AG09319 (cell line): ENCODE measurements at places on chromosomes 6 and 20.
A peak's percentile ranks its signal among the peaks of the same experiment; 100 is the strongest.

- DNase-seq: no peak
Observed at GRCh38 chr6:35498422-35499067, 1.7 kb upstream of the TEAD3 start.

DNA sequence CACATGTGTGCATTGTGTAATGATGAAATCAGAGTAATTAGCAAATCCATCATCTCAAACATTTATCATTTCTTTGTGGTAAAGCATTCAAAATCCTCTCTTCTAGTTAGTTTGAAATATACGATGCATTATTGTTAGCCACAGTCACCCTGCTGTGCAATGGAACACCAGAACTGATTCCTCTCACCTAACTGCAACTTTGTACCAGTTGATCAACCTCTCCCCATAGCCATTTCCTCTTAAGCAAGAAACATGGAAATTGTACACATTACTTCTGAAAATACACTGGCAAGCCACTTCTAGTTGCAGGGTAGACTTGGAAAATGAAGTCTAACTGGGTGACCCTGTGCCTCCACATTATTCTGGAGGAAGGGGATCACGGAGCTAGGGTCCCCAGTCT lies 58.1 kb upstream of the ESR1 start:
- DNase-seq: no peak

GRCh38 chr6:46993846-46994245 lies 48.3 kb downstream of the ADGRF1 start:
- DNase-seq: no peak

- DNase-seq: no peak
Observed at GRCh38 chr20:40414843-40415615, 274.0 kb downstream of the MAFB start.

- DNase-seq: no peak
Observed at GRCh38 chr6:111949546-111949945, 76.3 kb upstream of the FYN start.

DNA sequence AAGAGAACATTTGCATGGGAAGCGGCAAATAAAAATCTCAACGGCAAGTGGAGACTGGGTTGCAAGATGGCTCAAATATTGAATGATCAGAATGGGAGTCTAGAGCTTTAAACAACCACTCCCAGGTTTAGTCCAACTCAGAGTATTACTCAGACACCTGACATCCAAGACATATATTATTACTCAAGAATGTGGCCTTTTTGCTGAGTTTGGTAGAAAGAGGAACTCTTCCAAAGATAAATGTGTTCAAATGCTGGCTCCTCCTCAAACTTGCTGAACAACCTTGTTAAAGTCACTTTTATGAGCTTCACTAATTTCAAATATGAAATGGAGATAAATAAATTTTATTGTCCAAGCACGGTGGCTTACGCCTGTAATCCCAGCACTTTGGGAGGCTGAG lies 77.8 kb downstream of the ESR1 start:
- DNase-seq: no peak

DNA sequence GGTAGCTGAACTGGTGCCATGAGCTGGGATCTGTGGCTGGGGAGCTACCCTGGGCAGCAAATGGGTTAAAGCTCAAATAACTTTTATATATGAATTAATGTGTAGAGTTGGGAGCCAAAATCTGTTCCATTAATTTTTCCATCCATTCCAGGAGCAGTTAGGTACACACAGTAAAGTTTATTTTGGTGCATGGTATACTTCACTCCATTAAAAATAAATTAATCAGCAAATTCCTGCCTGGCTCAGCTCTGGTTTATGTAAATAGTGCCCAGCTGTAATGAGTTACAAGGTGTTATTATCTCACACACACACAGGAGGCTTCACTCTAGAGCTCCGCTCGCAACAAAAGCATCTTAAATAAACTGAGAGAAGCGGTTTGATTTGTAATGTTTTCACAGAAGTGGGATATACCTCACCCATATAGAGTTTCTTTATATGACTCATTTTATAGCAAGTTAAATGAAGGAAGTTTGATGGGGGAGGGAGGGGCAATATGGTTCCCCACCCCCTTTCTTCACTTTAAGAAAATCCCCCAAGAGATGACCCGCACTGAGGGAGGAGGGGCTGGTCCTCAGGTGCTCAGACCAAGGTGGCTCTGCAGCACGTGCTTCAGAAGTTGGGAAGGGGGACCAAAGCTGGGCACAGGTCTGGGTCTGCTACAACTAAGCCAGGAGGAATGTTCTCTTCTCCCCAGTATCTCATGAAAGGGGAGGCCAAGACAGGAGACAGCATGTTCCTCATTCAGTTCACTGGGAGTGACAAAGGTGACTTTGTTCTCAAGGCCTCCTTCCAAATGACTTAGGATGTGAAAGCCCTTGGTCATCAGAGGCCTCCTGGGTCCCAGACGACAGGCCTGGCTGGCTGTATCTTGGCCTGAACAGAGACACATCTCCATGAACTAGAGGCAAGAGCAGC lies 10.5 kb upstream of the FAM83C start:
- DNase-seq: no peak

DNA sequence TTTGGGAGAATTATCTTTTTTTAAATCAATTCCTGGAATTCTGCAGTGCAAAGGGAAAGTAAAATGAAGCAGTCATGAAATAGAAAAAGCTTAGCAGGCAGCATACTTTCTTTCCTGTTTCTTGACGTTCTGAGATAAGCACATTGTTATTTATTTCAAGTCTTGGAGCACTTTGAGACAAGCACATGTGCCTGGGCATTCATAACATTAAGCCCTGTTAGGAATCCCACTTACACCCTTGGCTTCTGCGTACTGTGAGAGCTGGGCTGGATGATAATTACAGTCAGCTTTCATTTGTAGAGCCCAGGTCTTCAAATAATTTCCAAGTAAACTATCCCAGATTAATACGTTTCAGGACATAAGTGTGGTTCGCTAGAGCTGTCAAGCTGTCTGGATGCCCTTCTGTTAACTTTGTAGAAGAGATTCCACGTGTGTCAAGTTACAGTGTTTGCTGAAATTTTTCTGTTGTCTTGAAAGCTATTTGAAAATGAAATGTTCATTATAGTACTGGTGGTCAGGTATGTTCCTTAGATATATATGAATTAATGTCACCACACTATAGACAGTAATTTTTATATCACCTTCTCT lies 8.9 kb downstream of the FARS2 start:
- no peak for DNase-seq

DNA sequence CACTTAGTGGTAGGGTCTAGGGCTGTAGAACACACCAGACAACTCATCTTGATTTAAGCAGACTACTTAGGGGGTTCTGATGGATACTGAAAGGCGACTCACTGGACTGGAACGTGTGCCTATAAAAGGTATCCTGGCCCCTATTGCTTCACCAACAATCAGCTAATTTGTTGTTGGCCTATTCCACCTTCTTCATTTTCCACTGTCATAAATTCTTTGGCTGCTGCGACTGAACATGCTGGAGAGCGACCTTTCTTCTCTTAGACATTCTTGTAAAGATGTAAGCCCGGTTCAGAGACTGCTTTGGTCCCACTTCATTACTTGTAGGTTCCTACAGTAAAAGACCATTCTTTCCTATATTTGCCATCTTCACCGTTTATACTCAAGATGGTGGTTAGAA lies 609.9 kb upstream of the CITED2 start:
- no peak for DNase-seq

GRCh38 chr6:144665932-144666450 lies 380.9 kb downstream of the UTRN start:
- DNase-seq: no peak

DNA sequence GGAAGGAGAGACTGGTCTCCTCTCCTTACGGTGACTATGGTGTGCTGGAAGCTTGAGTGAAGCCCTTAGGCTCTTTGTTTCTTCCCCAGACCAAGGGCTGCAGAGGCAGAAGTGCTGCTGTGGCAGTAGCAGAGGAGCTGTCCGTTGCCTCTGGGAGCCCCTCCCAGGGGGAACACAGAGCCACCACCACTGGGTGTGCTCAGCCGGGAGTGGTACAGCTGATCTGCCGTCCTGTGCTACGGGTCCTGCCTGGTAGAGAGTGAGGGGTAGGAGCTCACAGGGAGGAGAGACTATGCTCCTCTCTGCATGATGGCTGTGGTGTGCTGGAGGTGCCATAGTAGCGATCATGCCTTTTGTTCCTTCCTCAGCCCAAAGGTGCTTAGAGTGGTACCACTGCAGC lies 318.7 kb downstream of the DOK5 start:
- DNase-seq: no peak

GRCh38 chr6:34065466-34066217 lies 80.2 kb downstream of the GRM4 start:
- DNase-seq: no peak

- DNase-seq: no peak
Observed at GRCh38 chr6:139230391-139230840, 61.4 kb downstream of the TXLNB start.

DNA sequence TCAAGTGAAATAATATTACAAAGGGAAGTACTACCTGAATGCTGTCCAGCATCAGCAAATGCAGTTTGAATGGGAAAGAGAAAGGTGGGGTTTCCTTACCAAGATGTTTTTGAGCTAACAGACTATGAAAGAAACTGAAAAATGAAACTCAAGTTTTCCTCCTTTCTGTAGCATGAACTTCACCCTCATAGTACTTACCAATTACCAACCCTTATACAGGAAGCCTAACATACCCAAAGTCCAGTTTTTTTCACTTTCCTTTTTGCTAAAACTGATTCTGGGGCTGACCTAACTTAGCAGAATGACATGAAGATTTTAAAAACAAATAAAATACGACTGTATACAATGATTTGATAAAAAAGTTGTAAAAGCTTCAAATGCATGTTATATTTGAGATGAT lies 5.2 kb downstream of the ZNFX1 start:
- no peak for DNase-seq

- DNase-seq: no peak
Observed at GRCh38 chr6:74507649-74508048, 698.2 kb downstream of the COL12A1 start.

DNA sequence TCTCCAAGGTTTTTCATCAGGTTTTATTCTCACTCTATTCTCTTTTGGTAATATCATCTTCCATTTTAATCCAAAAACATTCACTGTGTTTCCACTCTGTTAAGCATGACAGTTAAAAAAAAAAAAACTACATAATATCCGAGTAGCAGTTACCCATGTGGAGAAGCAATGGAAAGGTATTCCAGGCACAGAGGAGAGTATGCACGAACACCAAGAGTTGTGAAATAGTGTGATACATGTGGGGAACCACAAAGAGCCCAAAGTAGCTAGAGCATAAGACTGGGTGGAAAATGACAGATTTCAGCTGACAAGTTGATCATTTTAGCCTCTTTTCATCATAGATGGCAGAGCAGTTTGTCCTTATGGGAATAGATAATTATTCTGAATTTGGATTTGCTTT lies 19.9 kb upstream of the FBXL4 start:
- DNase-seq: no peak

GRCh38 chr6:81751388-81752083 lies 945 bp downstream of the TENT5A start:
- DNase-seq: no peak

DNA sequence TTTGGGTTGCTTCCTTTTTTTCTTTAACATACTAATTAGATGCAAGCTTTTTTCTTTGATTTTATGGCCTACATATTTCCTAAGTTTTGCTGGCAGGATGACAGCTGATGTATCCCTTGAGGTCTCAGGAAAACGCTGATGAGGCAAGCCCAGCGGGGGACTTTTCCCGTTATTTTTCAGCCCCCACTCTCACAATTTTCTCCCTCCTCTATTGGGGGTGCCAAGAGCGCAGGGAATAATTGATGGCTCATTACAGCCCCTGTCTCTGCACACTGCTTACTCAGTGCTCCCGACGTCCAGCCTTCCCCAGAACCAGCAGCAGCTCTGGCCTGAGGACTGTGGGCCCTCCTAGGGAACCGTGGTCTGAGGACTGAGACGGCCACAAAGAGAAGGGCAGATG lies 38.6 kb upstream of the VSTM2L start:
- no peak for DNase-seq

- no peak for DNase-seq
Observed at GRCh38 chr20:9253006-9253539, 184.2 kb downstream of the PLCB4 start.

DNA sequence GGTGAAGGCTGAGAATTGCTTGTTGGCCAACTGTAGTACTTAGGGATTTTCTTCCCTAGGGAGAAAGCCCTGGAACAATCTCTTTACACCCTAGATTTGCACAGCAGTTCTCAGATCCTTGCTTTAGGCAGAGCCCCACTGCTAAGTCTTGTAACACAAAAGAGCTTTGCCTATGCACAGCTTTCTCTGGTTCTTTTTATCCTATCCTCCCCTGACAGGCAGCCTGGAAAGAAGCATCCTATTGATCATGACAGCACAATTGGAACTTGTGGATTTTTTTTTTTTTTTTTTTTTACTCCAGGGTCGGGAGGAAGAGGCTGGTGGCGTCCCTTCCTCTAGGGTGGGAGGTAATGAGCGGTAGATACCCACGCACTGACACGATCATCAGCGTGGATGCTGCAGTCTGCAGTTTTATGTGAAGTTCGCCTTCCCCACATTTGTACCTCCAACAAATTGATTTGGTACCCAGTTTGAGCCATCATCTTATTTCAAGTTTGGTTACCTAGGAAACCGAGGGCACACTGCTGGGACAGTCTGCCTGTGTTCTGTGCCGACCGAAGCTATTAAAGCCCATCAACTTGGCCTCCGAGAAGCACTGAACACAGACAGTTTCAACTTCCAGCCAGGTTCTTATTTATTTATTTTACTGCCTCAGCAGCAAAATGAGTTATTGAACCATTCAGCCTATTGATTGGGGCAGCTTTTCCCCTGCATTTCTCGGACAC lies 110.1 kb downstream of the NRN1 start:
- no peak for DNase-seq

DNA sequence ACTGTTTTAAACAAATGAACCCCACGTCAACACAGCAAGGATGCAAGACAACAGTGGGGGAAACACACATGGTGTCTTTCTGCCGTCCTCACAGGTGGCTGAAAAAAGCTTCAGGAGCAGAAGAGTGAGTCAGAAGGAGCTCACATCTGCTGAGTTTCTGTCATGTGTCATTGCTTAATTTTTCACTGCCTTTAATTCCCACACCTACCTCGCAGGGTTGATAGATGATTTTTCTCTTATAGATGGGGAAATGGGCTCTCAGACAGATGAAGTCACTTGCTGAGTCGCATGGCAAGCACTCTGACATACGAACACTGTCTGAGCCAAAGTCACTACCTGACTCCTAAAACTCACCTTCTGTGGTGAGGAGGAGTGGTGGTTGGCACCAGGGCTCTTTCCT lies 28.3 kb upstream of the CARMIL1 start:
- DNase-seq: no peak

GRCh38 chr6:99151634-99152346 lies 197.7 kb downstream of the FAXC start:
- no peak for DNase-seq

DNA sequence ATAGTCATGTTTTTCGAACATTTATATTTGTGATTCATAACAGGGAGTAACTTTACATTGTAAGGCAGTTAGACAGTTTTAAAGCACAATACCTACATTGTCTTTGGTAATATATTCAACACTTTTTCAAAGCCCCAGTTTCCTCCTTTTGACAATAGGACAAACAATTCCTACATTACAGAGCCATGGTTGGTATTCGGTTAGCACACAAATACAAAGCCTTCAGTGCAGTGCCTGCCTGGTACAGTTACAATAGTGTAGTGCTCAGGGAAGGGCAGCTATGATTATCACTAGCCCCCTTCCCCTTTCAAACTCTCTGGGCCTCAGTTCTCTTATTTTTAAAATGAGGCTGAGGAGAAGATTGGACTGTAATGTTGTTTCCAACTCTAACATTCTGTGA lies 207.8 kb downstream of the TPBG start:
- DNase-seq: no peak

- peak; percentile 29 for DNase-seq
Observed at GRCh38 chr6:113147544-113147943, 709.6 kb upstream of the MARCKS start.
